ENCODE measurements at places on chromosomes 3 and 15.

DNA sequence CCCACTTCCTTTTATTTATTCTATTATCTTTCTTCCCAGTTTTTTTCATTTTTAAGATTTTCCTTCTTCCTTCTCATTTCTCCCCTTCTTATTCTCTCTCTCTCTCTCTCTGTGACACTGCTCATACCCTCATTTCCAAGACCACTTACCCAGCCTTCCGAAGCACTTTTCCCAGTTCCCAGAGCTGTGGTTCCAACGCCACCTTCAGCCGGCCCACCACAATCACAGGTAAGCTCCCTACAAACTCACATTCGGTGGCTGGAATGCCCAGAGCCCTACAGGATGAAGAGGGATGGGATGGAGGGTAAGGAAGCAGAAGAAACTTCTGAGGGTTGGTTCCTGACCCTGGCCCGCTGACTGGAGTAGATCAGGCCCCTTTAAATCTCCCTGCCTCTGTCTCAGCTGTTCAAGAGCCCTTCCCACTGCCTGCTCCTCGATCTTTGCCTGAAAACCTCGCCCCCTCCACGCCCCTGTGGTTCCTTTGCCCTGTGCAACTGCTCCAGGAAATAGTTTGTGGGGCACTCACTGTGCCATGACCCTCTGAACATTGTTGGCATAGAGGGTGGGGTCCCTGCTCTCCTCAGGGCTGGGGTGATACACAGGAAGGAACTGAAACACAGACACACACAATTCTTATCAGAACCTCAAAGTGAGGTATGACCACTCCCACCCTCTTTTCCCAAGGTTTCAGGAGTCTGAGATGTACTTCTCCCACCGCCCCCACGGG is 4.8 kb downstream of the LPCAT4 start:
- DNase-seq, result peak; percentile 81

DNA sequence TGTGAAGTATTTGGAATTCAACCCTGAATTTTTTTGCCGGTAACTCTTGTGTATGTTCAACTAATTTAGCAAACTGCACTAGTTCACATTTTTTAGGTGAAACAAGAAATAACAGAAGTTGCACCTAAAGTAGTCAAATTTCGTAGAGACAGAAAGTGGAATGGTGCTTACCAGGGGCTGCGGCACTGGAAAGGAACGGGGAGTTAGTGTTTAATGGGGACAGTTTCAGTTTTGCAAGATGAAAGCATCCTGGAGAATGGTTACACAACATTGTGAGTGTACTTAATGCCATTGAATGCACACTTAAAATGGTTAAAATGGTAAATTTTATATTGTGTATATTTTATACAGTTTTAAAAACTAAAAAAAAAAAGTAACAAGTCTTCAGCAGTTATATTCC is 27.4 kb downstream of the PPARG start:
- no peak for DNase-seq

- no peak for DNase-seq
Measured at GRCh38 chr3:109853077-109853731, 515.9 kb upstream of the DPPA4 start.

- DNase-seq, result no peak
Measured at GRCh38 chr3:44000586-44000985, 241.1 kb upstream of the TOPAZ1 start.

DNA sequence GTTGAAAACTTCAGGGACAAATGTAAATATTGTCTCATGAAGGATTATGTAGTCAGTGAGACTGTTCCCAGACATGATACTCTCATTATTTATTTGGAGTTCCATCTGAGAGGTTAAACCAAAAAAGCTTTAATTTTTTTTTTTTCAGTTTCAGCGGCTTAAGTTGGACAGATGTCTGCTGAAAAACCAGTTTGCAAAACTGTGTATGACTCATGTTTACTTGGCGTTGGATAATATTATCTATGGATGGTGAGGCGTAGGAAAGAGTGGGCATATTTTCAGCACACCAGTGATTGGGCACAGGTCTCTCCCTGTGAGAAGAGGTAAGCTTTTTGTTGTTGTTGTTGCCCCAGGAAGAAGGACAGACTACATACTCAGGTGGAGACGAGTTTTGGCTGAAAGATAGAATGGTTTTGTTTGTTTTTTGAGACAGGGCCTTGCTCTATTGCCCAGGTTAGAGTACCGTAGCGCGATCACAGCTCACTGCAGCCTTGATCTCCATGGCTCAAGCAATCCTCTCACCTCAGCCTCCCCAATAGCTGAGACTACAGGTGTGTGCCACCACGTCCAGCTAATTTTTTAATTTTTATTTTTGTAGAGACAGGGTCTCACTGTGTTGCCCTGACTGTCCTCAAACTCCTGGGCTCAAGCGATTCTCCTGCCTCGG is 16.4 kb upstream of the ANXA2 start:
- no peak for DNase-seq

GRCh38 chr15:89178307-89178977 is 42.9 kb downstream of the RLBP1 start:
- DNase-seq, result no peak

DNA sequence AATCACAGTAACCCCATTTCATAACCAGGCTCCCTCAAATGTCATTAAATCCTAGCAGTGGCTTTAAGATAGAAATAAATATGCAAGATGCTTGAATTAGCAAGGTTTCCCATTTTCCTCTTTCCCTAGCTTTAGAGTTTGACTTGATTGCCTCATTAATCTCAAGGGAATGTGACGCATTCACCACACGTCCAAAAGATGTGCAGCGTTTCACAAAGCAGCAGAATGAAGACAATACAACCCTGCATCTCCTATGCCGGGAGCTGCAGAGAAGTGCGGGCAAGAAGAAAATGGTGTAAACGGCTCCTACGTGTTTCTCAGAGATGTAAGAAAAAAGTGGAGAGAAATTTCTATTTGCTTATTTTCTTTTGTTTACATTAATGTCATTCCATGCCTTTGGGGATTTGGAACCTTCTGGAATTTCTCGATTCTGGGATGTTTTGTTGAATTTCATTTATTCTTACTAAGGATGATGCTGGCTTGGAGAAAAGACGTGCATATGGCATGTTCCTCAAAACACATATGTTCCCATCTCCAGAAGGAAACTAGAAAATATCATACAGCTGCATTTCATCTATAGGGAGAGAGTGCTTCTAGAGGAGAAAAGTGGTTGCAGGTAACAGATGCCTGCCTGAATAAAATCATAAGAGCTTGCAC is 27.8 kb upstream of the FRMD4B start:
- DNase-seq, result no peak

DNA sequence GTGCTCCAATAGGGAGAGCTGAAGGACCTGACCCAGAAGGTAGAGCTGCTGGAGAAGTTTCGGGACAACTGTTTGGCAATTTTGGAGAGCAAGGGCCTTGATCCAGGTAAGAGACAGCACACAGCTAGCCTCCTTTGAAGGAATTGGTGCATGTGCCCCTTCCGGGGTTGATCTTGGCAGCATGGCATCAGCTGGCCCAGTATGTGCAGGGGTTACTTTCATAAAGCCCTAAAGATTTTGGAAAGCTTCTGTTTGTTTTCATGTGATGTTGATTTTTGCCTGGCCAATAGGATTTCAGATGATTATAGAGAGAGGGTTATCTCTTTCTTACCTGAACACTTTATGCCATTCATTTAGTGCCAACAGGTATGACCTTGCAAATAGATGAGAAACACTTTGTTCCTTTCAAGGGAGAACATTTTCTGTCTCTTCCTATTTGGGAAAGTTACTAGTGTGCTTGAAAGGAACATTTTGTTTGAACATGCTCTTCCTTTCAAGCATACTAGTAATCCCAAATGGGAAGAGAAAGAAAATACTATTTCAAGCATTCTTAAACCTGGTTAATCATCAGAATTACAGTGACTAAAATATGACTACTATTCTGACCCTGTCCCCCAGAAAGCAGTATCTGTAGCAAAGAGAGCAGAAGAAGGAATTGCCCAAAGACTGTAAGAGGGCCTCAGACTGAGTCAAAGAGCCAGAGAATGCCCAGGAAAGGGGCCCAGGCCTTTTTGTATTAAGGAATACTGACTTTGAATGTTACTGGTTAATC is 7.5 kb downstream of the KNSTRN start:
- DNase-seq, result peak; percentile 56

DNA sequence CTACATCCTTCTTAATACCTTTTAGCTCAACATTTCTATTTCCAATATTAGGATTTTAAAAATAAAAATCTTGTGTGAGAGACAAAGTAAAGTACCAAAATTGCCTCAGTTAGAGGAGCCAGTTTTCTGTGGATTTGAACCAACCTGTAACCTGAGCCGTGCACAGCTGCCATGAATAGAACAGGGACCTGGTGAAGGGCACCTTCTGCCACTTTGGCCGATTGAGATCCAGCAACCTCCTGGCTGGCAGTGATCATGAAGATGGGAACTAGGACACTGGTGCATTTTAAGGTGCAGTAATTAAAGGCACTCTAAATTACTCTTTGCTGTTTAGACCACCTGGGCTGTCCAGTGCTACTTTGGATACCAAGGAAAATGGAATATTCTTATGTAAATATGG is 34.3 kb upstream of the TRAK1 start:
- no peak for DNase-seq

DNA sequence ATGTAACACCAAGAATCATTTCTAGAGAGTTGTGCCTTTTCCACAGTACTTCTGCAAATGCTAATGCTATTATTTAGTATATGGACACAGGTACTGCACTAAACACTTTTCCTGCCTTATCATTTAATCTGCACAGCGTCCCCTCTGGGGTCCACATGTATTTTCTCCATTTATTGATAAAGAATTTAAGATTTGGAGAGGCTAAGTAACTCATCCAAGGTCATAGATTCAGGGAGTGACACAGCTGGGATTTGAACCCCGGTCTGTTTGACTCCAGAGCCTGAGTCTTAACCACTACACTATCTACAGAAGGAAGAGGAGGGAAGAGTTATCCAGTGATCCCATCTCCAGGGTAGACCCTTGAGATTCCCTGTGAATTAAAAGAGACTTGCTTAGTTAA is 24.9 kb upstream of the TPRG1 start:
- no peak for DNase-seq

DNA sequence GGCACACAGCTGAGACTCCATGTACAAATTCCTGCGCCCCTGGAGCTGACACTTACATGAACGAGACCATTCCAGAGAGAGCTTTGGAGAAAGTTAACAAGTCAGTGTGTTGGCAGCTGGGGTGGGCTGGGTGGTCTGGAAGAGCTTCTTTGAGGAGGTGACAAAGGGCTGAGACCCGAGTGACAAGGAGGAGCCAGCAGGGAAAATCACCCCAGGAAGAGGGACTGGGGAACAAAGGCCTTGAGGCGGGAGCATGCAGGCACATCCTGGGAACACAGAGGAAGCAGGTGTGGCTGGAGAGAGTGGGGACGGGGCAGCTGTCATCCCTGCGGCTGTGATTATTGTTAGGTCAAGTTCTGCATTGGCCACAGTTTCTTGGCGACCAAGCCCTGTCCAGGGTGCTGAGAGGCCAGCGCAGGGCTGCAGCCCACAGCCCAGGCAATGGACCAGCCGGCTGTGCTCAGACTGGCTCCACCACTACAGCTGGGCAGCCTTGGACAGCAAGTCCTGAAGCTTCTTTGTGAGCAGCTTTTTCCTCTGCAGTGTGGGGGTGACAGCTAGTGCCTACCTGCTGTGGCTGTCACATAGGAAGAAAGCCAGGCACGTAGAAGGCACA is 34.2 kb upstream of the PRR23E start:
- no peak for DNase-seq

- DNase-seq, result no peak
Measured at GRCh38 chr15:76951220-76951619, 19.7 kb downstream of the RCN2 start.

DNA sequence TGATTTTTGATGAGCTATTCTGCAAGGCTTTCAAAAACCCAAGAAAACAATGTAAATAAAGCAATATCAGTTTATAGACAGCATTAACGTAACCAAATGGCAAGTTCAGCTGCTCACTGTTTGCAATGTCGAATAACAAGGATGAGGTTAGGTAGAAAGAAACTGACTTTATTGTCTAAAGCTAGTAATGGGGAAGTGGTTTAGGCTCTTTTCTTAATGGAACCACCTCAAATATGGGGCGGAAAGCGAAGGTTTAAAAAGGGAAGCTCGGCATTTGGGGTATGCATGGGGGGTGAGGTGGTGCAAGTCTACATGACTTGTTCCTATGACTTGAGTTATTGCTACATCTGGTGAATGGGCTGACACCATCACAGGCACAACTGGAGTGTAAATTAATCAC is 1060.2 kb downstream of the NSUN3 start:
- no peak for DNase-seq

GRCh38 chr3:64832098-64832497 is 144.3 kb upstream of the ADAMTS9 start:
- DNase-seq, result no peak

- DNase-seq, result no peak
Measured at GRCh38 chr3:139117136-139117675, 72.5 kb upstream of the PRR23C start.

DNA sequence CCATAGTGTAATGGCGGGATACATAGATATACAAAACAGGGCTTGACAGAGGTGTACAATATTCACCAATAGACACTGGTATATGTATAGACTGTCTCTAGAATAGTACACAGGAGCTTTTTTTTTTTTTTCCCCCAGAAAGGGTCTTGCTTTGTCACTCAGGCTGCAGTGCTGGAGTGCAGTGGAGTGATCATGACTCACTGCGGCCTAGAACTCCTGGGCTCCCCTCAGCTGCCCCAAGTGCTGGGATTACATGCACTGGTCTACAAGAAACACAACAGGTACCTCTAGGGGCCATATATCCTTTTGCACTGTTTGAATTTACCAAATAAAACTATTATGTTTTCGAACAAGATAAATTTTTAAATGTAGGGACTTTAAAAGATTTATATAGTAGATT is 12.3 kb downstream of the RHOA start:
- no peak for DNase-seq

DNA sequence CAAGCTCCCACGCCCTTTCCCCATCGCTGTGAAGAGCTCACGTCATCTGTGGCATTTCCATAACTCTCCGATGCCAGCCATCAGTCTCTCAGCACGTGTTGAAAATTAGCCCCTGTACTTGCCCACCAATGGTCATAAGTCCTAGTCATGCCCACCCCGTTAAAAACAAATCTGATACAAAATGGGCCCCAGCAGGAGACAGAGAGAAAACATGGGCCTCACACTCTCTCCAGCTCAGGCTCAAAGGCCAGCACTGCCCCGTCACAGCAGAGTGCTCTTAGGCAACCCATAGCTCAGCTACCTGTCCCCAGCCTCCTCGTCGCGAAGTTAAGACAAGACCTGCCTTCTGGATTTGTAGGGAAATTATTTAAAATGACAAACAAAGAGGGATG is 5.2 kb downstream of the GOLGA8B start:
- no peak for DNase-seq

- no peak for DNase-seq
Measured at GRCh38 chr3:195877767-195878423, 30.5 kb downstream of the TNK2 start.

DNA sequence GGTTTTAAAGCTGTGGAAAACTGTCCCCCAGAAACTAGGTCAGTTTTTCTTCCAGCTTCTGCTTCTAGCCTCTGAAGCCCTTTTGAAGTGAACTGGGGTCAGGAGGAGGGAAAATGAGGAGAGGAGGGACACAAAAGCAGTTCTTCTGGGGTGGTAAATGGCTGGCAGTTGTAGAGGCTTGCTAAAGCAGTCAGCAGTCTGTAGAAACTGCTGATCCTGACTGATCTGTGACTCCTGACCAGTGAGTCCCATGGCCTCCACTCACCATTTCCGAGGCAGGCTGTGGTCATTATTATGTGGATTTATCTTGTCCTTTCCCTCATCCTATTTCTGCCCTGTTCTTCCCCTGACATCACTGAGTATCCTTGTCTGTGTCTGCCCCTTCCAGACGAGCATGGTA is 276.4 kb upstream of the ROPN1 start:
- DNase-seq, result no peak

- DNase-seq, result no peak
Measured at GRCh38 chr3:88812576-88812975, 294.8 kb upstream of the EPHA3 start.

GRCh38 chr3:126999383-126999782 is 16.5 kb downstream of the PLXNA1 start:
- DNase-seq, result no peak

All from stomach (tissue), 19 donors.